Mesenteric fat pad (tissue), 1 donor: ENCODE measurements at places on chromosomes 4 and X. TPM values are rescaled to one million over a fixed set of nuclear protein-coding genes. Genes with fewer than 3 reads are reported as not detected.

The TMEM31 gene
- not detected for total RNA-seq

The BTK gene
- 11.5 TPM for total RNA-seq

The DCAF12L2 gene
- not detected for total RNA-seq

The SERTM2 gene
- not detected for total RNA-seq

The DDIT4L gene
- total RNA-seq: 3.7 TPM

The ITIH6 gene
- total RNA-seq: not detected

The CD38 gene
- total RNA-seq: 30.4 TPM

The PABPC5 gene
- 1.1 TPM for total RNA-seq

- no peak for DNase-seq
Measured at GRCh38 chrX:77426811-77427210, 20.4 kb upstream of the FGF16 start.

DNA sequence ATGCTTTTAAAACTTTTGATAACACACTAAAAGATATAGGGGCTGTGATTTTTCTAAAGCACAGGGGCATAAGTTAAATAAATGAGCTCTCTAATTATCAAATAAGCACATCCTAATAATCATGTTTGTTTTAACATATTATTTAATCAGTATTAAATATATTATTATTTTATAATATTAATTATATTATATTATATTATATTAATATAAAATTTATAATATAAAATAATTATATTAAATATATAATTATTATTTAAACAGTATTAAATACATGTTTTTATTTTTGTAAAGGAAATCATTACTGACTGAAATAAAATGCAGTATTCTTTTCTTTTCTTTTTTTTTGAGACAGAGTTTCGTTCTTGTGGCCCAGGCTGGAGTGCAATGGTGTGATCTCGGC, 136.5 kb downstream of the IL15 start:
- DNase-seq: no peak

GRCh38 chr4:25028851-25029250, 1.9 kb downstream of the LGI2 start:
- no peak for DNase-seq

- no peak for DNase-seq
Measured at GRCh38 chr4:113469926-113470325, 291.6 kb downstream of the CAMK2D start.

- no peak for DNase-seq
Measured at GRCh38 chrX:17848545-17849265, 12.4 kb downstream of the RAI2 start.

GRCh38 chr4:105741548-105741947, 33.0 kb downstream of the GSTCD start:
- DNase-seq: no peak

DNA sequence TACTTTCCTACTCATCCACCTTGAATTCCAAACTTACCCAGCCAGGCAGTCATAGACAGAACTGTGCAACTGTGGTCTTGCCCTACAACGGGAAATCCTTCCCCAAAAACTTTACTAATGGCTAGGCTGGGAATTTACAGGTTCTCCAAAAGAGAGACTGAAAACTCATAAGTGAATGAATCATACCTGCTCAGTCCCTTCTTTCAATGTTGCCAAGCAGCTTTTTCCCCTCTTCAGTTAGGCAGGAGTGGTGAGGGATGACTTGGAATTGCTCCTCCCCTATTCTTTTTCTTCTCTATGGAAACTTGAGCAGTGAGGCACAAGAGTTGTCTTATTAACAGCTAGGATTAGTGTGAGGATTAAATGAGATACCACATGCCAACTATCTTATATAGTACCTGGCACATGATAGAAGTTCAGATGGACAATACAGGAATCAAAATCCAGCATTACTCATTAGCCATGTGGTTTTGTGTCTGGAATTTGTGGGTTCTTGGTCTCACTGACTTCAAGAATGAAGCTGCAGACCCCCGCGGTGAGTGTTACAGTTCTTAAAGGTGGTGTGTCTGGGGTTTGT, 105.9 kb downstream of the TEX13A start:
- DNase-seq: no peak

- no peak for DNase-seq
Measured at GRCh38 chrX:136214551-136214950, 36.6 kb downstream of the MAP7D3 start.

DNA sequence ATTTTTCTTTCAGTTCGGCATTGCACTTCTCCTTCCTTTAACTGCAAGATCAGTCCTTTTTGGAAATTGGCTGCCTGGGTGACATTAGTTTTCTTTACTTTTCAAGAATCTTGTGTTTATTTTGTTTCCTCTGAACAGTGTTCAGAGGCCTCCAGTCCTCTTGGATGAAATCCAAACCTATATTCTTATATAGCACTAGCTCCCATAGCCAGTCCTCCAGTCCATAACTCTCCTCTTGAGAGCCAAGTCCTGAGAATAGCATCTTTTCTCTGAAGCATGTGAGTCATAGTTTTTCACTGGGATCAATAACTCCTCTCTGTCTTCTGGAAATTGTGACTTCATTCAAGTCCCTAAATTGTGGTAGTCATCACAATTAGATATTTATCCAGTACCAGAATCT, 357.5 kb downstream of the RAPGEF2 start:
- DNase-seq: no peak

GRCh38 chrX:126733874-126734273, 85.7 kb upstream of the PRR32 start:
- no peak for DNase-seq

DNA sequence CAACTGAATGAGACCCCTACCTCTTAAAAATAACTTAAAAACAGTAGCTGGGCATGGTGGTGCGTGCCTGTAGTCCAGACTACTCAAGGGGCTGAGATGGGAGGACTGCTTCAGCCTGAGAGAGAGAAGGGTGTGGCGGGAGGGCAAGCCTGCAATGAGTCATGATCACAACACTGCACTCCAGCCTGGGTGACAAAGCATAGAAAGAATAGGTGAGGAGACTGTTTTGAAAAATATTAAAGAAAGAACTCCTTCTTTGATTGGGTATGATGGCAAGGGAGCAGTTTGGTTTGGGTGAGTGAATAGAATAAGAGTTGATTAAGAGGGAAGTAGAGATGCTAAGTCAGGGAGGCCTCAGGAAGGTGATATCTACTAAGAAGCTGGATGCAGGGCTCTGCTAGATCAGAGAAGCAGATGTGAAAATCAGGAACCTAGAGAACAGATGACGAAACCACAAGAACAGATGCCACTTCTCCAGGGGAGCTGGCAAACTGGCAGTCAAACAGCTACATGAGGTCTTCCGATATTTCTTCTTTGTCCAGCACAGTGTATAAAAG, 318.6 kb downstream of the OPHN1 start:
- DNase-seq: no peak

- no peak for DNase-seq
Measured at GRCh38 chr4:153497091-153497531, 31.0 kb downstream of the TMEM131L start.

GRCh38 chr4:181792641-181793040, 450.6 kb upstream of the TENM3 start:
- DNase-seq: no peak

GRCh38 chrX:10157032-10157341, 212 bp downstream of the CLCN4 start:
- no peak for DNase-seq

GRCh38 chr4:77151241-77151640, 5.8 kb upstream of the CCNG2 start:
- DNase-seq: no peak

GRCh38 chr4:179625406-179625805, 2183.2 kb upstream of the AGA start:
- no peak for DNase-seq

DNA sequence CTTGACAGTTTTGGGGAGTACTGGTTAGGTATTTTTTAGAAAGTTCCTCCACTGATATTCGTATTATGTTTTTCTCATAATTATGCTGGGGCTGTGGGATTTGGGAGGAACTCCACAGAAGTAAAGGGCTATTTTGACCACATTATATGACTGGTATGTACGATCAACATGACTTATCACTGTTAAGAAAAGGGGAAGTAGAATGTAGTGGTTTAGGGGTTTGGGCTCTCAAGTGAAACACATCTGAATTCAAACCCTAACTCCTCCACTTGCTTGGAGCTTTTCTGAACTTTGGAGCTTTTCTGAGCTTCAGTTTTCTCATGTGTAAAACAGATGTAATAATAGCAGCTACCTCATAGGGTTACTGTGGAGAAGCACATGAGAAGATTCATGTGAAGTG, 96.4 kb upstream of the C1GALT1C1 start:
- no peak for DNase-seq

- no peak for DNase-seq
Measured at GRCh38 chr4:48271626-48272025, 2.0 kb upstream of the TEC start.

- DNase-seq: no peak
Measured at GRCh38 chrX:95893636-95894035, 791.0 kb upstream of the DIAPH2 start.

- no peak for DNase-seq
Measured at GRCh38 chr4:68490826-68491457, 43.7 kb downstream of the TMPRSS11E start.

GRCh38 chrX:21255032-21255618, 119.1 kb upstream of the CNKSR2 start:
- no peak for DNase-seq

GRCh38 chr4:10115797-10116568, 616 bp downstream of the WDR1 start:
- no peak for DNase-seq

- no peak for DNase-seq
Measured at GRCh38 chrX:105017641-105018040, 202.9 kb downstream of the TEX13A start.

- DNase-seq: no peak
Measured at GRCh38 chr4:64781737-64782326, 372.6 kb upstream of the TECRL start.

- DNase-seq: no peak
Measured at GRCh38 chr4:168045354-168045753, 47.0 kb upstream of the ANXA10 start.
